ENCODE measurements at places on chromosomes 12 and 14.
A peak's percentile ranks its signal among the peaks of the same experiment; 100 is the strongest.

- DNase-seq: peak; percentile 37
These were observed 176.5 kb downstream of the PIWIL1 start for GRCh38 chr12:130514149-130514551.

DNA sequence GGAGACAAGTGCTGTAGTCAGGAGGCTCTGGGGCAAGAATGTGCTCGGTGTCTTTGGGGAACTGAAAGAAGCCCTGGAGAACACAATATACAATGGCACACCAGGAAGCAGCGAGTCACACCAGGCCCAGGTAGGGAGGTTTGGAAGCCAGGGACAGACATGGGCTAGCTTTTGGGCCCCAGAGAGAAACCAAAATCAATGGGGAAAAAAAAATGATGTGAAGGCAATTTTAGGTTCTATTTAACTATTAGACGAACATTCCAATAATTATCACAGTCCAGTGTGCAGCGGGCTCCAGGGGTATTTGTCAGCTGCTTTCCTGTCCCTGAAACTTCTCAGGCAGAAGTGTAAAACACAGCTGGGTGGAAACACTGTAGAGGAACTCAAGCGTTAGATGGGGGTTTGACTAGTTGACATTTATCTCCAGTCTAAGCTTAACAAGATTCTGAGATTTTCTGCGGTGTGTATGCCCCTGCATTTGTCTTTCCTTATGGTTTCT, 21.8 kb upstream of the EGLN3 start:
- DNase-seq: no peak

DNA sequence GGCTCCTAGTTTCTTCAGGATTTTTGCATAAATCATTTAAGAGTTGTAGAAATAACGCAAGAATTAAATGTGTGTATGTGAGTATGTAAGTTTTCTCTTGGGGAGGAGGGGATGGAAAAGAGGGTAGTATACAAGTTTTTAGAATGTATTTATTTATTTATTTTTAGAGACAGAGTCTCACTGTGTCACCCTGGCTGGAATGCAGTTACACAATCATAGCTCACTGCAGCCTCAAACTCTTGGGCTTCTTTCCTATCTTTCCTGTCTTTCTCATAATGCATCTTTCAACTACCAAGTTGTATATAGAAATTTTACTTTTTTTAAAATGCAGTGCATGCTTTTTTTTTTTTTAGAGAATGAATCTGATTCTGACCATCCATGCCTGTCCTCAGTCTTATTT, 269.0 kb upstream of the GARIN2 start:
- no peak for DNase-seq

- no peak for DNase-seq
These were observed 8.8 kb upstream of the TRAF3 start for GRCh38 chr14:102768223-102769048.

All from DMS79 treated with DMSO at 0.1 percent for 48 hours (cell line).